Tibial artery (tissue), 4 donors: ENCODE measurements at places on chromosomes 1 and 21.

DNA sequence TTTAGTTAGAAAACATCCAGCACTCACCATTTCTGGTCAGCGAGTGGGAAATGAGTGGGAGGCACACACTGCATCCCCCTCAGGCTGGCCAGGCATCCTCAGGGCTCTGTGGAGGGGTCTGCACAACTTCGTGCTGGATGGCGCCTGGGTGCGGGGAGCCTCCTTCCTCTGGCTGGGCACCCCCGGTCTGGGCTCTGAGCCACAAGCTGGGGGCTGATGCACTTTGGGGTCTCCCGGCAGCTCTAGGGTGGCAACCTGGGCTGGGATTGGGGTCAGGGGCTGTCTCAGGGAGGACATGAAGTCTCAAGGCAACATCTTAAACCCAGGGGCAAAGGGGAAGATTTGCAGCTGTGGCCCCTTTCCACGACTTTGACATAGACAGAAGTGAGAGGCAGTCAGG is 23.5 kb downstream of the PRDM16 start:
- DNase-seq, result no peak

- DNase-seq, result peak; percentile 87
Measured at GRCh38 chr1:156129687-156130577, 15.4 kb downstream of the LMNA start.

GRCh38 chr1:34372891-34373290 is 196.2 kb downstream of the C1orf94 start:
- DNase-seq, result no peak

DNA sequence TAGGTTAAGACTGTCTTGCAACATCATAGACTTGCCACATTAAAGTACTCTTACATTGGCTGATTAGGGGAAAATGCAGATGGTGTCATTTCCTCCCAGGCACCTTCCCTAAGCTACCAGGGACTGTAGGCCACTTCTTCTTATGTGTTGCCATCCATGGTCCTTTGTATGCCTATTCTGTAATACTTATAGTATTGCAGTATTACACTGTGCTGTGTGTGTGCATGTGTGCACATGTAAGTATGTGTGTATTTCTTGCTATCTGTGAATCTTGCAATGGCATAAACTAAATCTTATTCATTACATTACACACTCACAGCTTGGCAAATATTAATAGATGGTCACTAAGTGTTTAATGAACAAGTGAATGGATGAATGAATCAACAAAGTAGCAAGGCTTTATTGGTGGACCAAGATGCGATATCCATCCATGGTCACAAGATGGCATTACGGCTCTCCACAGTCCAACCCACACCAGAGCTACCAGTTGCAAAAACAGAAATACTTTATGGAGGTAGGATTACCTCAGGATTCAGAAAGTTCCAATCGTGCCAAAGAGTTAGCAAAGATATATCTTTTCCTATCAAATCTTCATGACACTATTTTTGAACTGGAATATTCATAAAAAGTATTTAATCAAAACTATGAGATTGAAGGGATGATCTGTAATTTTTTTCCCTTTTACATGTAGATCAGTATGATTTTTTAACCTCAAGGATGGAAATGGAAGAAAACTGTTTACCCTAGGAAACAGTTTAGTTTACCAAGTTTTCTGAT is 160.2 kb downstream of the DENND1B start:
- no peak for DNase-seq

DNA sequence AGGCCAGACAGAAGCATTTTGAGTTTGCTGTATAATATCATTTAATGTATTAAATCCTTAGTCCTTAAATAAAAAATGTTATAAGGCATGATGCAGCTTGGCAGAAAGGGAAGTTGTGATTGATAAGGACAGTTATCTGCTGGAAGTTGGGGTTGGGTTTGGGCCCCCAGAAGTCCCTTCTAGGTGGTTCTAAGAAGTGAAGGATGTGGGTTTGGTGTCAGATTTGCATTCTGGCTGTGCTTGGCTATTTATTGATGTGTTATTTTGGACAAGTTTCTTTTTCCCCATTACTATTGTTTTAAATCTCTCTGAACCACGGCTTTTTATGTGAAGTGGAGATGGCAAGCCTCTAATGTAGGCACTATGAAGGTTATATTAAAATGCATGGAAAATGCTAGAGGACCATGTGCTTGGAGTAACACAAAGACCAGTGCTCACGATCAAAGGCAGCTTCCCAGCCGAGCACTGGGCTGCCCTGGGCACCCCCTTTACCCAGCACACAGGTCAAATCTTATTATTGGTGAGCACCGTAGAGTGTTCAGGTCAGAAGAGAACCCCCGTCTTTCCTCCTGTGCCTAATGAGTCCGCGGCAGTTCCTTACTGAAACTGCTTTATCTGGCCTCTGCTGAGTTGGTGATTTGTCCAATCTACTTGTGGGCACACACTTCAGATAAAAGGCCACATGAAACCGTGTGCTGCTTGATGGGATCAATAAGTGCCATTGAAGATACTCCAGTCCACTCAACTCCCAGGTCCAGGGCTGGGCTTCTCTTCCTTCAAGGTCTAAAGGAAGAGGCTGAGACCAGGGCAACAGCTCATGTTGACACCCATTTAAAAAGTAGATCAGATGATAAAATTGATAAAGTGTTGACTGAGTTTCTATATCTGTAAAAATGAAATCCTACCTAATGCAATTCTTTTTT is 212.0 kb downstream of the PRDM2 start:
- no peak for DNase-seq

- no peak for DNase-seq
Measured at GRCh38 chr1:109379422-109379821, 18.3 kb downstream of the SORT1 start.

DNA sequence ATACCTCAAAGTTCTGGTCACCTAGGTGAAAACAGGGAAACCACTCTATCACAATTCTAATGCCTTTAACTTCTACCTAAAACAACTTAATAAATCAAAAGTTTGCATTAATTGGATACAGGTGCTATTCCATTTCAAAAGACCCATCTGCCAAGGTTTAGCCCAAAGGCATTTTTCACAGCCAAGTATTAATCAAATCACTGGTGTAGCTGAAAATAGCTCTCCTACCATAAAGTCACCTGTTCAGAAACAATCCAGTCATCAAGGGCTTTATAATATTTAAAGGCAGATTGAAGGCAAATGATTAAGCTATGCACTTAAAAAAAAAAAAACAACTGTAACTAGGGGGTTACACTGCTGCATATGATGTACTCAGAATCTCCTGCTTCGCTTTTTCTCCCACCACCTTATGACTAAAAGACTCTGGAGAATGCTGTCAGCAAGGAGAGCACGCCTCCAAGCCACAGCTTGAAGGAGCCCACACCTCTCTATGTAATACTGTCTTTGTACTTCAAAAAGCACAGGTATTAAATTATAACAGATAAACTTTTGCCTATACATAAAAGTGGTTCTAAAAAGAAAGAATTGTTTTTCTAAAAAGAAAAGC is 20.5 kb downstream of the KIAA0319L start:
- DNase-seq, result no peak

- no peak for DNase-seq
Measured at GRCh38 chr1:118118469-118118868, 66.6 kb downstream of the SPAG17 start.

GRCh38 chr1:155082301-155083051 is 3.8 kb downstream of the EFNA3 start:
- DNase-seq, result no peak

GRCh38 chr1:75520862-75521475 is 89.9 kb downstream of the SLC44A5 start:
- DNase-seq, result no peak

- no peak for DNase-seq
Measured at GRCh38 chr1:53257454-53258081, 19.2 kb upstream of the MAGOH start.

- DNase-seq, result no peak
Measured at GRCh38 chr1:42316292-42316691, 18.7 kb downstream of the FOXJ3 start.

DNA sequence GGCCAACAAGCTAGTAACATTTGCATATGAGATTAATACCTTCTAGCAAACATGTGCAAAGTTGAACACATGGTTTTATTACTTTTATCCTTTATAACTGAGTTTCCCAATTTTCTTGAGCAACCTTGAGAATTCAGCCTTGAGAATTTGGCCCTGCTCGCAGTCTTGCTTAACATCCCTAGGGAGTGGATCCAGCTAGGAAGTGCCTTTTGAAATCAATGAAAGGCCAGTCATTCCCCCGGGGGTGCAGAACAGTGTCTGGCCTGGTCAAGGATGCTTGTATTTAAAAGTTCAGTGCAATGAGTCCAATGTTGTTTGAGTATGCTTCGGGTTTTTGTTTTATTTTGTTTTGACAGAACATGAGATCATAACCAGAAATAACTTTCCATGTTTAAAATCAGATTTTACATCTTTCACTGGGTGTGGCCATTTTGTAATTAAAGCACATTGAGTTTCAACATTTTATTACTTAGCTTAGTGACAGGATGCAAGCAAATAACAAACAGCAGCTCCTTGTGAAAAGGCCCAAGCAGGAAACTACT is 16.7 kb downstream of the PALMD start:
- peak; percentile 89 for DNase-seq

DNA sequence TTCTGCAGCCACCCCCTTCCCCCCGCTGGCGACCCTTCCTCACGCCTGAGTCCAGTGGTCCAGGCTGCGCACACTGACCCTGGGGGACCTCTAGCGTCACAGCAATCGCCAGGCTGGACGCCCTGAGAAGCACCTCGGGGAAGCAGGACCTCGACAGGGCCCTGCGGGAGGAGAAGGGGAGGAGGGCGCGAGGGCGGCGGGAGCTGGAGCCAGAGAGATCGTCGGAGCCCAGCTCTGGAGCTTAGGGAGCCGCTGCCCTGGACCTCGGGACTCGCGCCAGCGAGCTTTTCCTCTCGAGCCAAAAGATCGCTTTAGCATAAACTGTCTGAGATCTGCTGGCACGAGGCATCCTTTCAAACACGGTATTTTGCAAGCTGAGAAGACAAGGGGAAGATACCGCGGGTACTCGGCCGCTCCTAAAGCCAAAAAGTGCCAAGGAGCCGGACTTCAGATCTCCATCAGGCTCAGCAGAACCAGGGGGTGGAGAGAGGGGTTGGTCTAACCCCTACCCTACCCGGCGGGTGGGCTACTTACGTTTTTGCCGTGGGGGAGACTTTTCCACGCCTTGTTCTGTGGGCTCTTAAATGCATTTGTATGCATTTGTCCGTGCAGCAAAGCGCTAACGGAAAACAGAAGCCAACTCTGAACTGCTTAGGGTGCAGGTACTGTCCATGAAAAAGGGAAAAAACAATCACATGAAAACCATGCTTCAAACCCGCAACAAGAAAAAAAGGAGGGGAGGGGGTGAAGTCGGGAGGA is 586 bp downstream of the COL24A1 start:
- DNase-seq, result no peak

DNA sequence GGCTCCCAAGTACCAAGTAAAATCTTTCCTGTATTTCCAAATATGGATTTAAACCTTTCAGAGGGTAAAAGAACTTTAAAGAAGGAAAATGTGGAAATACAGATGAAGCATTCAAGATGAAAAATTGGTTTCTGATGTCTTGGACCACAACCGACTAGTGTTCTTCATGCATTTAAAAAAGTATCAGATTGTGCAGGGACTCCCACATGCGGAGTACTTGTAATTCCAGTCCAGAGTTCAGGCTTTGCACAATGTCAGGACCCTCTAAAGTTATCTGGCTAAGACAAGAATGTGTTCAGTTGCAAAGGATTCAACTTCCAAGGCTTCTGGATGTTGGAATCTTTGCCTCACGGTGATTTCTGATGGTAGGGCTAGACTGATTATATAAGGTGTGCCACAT is 66.7 kb downstream of the RGL1 start:
- DNase-seq, result no peak

- no peak for DNase-seq
Measured at GRCh38 chr1:89831462-89832120, 10.8 kb downstream of the LRRC8D start.

GRCh38 chr1:84525779-84526178 is 19.4 kb upstream of the GNG5 start:
- no peak for DNase-seq

- no peak for DNase-seq
Measured at GRCh38 chr1:110340207-110340468, 961 bp downstream of the RBM15 start.

DNA sequence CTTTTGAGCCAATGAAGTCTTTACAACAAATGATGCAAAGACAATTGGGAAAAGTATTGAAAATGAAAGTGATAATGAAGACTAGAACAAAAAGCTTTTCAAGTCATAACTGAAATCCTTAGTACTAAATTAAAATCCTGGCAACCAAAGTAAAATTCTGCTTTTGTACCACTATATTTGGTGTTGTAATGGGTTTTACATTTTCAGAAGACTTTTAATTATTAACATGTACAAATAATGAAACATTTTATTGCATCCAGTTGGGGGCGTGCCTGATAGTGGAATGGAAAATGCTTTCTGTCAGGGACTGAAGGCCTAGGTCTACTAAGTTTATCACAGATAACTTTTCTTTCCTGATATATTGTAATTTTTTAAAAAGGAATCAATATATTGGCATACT is 89.4 kb downstream of the SDCCAG8 start:
- no peak for DNase-seq

DNA sequence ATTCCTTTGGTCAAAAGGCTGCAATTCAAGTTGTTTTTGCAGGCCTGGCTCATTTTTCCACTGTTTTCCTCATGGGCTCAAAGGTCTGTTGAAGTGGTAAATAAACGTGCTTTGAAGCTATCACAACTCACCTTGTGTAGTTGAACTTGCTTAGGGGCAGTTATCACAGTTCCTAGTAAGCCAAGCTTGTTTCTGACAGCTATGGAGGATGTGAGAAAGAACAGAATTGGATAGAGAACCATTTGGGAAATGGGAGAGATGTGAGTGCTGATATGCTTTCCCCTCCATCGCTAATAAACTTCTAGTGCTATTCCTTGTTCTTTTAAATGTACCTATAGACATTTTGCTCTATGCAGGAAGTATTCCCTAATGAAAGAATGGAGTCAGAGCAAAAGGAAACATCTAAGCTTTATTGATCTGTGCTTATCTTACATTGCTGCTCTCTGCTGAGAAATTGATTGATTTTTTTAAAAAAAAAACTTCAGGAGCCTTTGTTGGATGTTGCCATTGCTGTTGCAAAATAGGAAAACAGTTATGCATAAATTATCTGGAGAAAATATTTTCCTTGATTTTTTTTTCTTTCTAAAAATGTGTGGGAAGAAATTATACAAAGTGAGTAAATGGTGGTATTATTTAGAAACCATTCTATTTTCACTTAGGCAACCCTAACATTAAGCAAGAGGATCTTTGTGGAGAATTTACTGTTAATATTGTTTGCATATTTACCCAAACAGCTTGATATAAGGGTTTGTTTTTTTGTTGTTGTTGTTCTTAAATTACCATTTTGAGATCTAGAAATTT is 118.2 kb downstream of the MAGI3 start:
- no peak for DNase-seq

GRCh38 chr1:39922251-39922688 is 20.6 kb upstream of the MYCL start:
- DNase-seq, result no peak
